ENCODE measurements at places on chromosomes 12 and 14.

DNA sequence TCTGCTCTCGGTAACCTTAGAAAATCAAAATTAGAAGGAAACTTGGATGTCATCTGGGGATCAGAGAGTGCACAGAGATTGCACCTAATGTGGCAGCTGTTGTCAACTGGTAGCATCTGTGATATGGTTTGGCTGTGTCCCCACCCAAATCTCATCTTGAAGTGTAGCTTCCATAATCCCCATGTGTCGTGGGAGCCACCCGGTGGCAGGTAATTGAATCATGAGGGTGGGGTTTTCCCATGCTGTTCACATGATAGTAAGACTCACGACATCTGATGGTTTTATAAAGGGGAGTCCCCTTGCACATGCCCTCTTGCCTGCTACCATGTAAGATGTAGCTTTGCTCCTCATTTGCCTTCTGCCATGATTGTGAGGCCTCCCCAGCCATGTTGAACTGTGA lies 127.7 kb upstream of the SRRM4 start:
- DNase-seq: no peak

DNA sequence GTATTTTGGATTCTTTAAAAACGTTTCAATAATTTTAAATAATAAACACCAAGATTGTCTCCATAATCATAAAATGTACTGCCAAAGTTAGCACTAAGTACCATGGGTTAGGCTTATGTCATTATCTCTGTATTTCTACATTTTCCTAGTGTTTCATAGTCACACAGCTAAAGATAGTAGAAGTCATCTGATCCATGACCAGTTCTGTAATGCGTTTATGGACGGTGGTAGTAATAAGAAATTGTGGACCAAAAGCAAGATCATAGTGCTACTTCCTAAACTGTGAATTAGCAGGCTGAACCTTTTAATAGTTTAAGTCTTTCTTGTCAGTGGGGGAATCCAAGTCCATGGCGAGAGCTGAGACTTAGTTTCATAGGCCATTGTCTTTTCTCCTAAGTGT lies 142.1 kb downstream of the AKAP6 start:
- no peak for DNase-seq

- DNase-seq: no peak
These were observed 54.7 kb upstream of the JDP2 start for GRCh38 chr14:75373133-75373532.

DNA sequence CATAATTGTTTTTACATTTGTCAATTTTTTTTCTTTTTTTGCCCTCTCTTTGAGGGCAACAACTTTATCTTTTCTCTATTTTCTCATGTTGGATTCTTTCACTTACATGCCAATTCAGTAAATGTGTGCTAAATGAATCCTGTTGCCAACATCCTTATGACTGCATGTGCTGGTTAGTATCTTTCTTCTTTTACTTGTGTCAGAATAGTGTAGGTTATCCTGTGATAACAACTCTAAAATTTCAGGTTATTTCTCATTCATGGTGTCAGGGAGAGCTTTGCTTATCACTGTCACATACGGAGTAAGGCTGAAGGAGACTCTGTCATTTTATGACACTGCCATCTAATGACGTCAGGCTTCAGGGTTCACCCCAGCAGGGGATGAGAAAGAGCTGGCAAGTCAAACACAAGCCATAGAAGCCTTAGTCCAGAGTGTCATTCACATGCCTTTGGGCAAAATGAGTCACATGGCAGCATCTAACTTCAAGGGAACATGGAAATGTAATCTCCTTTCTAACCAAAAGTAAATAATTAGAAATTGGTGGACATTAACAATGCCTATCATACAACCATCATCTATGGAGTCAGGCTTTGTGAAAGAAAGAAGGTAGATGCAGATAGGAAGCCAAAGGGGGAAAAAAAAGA lies 242.5 kb upstream of the ATP2B1 start:
- DNase-seq: no peak

GRCh38 chr12:44627387-44628166 lies 248.5 kb downstream of the NELL2 start:
- no peak for DNase-seq

- no peak for DNase-seq
These were observed 30.0 kb downstream of the DTX1 start for GRCh38 chr12:113086249-113087164.
